ENCODE measurements at places on chromosomes 3 and 15.

DNA sequence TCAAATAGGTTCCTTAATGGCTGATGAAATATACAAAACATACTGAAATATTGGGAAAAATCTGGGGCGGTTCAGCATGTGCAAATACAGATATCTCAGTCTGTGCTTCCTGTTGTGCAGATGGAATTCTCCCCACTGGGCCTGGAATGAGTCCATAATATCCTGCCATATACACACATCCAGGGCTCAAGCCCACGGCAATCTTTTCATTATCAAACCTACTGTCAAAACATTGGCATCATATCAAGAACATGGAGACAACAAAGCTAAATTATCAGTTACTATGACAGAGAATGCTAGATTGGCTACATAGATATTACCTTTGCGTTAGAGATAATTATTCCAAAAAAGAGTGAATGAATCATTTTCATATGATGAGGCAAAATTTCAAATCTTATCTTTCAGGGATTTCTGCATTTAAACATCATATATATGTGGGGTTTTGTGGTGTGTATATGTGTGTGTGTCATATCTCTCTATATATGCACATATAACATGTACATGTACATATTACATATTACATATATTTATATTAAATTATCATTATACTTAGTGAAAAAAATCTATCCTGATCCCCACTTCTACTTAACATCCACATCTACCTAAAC, 713.3 kb downstream of the GBE1 start:
- DNase-seq: no peak

DNA sequence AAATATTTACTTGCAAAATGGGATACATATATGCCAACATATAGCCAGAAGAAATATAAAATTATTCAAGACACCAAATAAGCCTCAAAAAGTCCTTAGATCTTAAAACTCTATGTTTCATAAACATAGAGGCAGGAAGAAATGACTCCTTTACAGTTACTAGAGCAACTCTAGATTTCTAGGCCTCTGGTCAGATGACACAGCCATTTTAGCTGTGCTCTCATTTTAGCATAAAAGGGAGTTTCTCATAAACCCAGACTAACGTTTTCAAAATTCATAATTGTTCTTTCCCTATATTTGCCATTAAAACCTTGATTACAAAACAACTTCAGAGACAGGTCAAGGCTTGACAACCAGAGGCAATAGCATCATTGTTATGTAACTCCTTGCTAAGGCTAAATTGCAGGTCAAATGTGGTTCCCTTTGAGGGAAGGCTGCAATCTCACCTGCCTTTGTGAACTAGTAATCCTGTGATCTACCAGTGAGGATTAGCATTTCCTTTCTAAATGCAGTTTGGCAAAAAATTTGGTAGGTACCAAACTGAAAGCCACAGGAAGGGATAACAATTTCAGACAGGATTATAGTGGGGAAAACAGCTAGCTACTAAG, 8.2 kb downstream of the THOC7 start:
- no peak for DNase-seq

DNA sequence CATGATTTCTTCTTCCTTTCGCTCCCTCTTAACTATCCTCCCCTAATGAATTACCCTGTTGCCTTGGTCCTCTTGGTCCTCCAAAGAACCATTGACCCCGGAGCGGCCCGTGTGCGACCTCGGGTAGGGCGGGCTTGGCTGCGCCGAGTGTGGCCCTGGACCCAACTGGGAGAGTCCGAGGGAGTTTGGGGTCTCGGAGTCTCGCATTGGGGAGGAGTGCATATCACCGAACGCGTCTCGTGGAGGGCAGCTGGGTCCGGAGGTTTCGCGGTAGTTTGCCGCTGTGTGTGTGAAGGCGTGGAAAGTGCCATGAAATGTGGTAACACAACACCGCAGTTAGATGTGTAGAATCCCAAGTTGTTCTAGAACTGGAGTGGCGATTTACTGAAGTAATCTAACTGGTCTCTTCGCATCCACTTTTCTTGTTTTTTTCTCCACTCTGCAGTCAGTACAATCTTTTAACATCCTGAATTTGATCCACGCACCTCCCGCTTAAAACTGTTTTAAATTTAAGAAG, 363 bp downstream of the GTF2E1 start:
- no peak for DNase-seq

DNA sequence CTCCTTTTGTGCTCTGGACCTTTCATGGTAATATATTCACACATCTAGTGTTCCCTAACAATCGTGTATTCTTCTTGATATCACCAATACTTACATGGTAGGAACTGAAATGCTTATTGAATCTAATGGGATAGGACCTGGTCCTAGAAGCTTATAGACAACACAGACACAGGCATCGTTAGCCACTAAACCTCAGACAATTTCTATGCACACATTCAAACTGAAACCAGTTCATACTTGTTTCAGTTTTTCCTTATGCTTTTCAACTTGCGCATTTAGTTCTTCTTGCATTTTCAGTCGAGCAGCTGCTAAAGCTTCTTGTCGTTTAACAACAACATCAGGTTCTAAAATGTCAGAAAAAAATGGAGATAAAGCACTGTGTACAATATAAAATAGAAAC, 2.3 kb downstream of the SELENOS start:
- DNase-seq: no peak

DNA sequence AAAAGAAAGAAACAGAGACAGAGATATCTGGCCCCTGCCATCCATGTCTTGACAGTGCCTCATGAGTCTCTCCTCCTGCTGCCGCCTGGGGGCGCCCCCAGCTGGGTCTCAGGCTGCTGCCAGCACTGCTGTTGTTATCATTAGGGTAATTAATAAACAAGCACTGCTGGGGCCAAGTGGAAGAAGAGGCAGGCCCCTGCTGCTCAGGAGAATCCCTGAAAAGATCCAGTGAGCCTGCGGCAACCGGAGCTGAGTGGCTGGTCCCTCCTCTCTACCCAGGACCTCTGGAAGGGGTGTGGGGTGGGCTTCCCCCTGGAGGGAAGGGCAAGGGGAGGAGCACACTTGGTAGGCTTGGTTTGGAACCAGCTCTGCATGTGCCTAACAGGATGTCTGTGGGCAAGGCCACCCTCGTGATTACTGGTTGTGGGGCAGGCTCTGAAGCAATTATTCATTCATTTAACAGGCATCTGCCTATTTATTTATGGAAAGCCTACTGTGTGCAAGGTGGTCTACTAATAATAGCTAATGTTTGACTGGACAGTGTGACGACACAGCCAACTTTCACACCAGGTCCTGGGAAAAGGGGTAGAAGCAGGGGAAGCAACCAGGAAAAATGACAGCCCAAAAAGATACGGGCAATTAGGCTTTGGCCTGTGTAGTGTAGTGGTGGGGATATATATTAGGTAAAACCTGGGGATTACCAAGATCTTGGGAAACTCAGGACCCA, 1.2 kb upstream of the TYRO3 start:
- DNase-seq: peak; percentile 84

DNA sequence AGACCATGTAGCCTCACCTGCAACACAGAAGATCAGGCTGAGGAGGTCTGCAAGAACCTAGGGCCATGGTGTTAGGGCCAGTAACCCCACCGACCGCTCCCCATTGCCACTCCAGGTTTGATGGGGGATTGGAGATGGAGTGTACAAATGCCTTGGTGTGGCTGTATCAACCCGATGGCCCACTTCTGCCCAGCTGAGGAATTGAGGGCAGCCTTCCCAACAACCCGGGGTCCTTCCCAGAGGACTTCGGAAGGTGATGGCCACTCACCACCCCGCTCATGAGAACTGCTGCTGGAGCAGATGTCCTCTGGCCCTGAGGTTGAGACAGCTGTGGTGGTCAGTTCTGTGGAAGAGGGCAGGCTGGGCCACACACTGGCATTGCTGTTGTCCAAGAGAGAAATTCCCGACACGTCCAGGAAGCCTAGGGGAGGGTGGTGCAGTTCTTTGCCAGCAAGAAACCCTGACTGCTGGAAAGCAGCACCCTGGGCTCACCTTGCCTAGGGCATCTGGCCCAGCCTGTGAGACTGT, 8.9 kb downstream of the GORASP1 start:
- no peak for DNase-seq

DNA sequence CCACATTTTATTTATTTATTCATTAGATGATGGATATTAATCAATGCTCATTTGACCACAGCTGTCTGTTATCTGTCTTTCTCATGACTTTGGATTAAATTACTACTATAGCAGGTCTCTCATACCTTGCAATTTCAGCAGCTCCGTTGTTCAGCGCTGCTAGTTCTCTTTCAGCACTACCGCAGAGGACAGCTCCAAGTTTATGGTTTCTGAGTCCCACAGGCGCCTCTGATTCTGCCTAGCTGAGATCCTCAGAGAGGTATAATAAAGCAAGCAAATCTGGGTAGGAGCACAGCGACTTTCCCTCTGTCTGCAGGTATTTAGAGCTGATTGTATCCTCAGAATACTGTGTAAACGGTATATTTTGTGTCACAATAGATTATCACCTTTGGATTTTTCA, 204.9 kb downstream of the CNTN4 start:
- peak; percentile 6 for DNase-seq

DNA sequence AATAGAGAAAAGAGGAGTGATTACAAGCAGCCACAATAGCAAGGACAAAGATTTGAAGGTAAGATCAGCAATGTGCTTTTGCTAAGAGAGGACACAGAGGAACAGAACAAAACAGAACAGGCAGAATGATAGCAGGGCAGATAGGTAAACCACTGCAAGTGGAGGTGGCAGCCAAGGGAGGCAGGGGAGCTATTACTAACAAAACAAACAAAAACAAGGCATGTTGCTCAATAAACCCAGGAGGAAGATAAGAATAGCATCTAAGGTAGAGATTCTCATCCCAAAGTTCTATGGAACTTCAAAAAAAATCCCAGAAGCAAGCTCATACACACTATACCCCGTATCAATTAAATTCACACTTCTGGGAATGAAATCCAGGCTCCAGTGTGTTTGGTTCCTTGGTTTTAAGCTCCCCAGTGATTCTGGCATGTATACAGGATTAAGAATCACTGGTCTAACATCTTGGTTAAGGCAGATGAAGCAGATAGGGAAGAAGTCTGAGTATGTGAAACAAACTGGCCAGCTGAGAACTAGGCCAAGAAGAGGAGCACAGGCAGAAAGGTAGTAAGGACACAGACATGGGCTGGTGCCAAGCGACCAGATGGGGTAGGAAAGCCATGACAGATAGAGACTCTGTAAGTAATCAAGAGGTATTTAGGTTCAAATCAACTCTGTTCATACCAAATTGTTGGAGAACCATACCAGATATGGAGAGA, 189.2 kb downstream of the DTWD1 start:
- no peak for DNase-seq

DNA sequence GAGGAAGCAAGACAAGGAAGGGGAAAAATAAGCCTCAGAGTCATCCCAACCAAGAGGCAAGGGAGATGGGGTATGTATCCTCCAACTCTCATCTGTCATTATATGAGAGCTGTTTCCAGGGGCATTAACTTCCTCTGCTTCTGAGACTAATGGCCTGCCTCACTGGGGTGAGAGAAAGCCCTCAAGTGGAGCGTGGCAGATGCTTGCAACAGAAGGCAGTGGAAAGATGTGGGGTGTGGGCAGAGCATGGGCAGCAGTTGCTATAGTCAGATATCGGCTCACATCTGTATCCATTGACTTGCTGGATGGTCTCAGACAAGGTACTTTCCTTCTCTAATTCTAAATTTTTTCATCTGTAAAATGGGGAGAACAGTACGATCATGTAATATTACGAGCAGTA, 81.7 kb upstream of the PLCL2 start:
- no peak for DNase-seq

DNA sequence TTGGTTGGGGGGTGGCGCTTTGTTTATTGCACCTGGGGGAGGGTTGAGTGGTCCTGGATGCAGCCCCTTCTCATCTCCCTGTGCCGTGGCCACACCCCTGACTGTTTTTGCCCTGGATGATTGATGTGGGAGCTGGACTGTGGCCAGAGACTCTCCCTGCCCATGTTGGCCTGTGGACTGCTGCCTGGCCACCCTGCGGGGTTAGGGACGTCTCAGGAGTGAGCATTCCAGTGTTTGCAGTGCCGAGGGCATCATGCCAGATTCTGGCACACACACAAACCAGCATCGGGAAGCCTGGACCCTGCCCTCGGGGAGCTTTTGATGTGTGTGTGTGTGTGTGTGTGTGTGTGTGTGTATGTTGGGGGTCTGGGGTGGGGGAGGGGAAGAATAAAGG, 15.8 kb downstream of the APBA2 start:
- DNase-seq: no peak

DNA sequence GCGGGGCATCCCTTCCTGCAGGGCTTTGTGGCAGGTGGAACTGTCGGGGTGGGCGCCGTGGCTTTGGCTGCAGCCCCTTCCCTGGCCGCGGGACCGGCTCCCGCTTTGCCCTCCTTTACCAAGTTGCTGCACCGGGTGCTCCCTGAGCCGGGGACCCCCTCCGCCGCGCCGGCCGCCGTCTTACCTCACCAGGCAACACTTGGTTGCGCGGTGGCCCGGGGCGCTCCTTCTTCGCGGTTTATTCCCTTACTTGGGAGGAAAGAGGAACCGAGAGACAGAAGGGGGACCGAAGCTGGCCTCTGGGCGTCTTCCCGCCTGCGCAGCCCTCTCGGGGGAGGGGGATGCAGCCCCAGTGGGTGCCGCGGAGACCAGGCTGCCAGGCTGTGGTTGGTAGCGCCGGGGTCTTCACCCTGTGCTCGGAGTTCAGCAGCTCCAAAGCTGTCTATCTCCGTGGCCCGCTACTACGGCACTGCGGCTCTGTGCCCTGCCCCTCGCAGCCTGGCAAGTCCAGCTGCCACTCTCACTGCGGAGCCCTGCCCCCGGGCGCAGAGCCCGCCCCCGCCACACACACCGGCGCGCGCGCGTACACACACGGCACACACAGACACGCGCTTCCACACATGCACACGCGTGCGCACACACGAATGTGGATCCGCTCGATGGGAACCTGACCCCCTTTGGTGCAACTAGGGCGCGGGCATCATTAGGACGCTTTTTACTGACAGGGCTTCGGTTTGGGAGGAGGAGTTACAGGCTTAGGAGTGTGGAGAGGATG, at the start of gene DGKG:
Gene DGKG, minus strand, starts transcription at position 473 of the 775 bp plus-strand sequence. CDS start 41,775 bp downstream, outside the sequence.
- DNase-seq: peak; percentile 57

- no peak for DNase-seq
These were observed 279.4 kb downstream of the ROBO1 start for GRCh38 chr3:79488407-79488806.

GRCh38 chr3:142003291-142003690, 126.8 kb downstream of the ATP1B3 start:
- DNase-seq: no peak

DNA sequence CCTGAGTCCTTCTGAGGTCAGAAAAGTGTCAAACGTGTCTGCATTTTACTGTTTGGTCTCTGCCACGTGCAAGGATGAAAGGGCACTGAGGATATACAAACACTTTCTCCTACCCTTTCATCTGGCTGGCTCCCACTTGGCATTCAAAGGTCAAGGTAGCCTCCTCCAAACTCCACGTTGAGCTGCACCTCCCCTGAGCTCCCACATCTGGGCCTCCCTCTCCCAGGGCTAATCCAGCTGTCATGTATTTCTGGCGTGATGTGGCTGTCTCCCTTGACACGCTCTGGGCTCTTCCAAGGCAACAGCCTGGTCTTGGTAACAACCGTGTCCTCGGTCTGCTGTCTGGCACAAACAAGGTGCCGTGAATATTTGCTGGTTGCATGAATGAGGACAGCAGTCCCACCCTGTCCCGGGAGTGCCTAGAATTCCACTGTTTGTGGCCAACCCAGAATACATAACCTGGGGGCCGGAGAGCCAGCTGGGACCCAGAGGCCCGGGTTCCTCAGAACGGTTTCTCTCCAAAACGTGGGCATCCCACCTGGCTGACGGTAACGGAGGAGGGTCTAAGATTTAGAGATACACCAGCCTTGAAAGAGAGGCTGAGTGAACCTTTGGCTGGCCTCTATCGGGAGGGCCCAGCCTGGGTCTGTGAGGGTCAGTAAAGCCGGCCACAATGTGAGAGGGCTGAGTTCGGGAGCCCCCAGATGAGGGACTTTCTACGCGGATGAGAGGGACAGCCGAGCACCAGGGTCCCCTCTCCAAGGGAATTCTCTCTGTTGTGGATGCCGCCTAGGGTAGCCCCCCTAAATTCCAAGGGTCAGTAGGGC, 767 bp downstream of the GLT8D1 start:
- peak; percentile 61 for DNase-seq

All from AG20443 (cell line).